NCI-H2081 treated with DMSO at 0.1 percent for 48 hours (cell line): ENCODE measurements at places on chromosomes 1 and 21.

GRCh38 chr1:245173446-245174211, 18.8 kb downstream of the KIF26B start:
- DNase-seq = peak; percentile 19

- no peak for DNase-seq
Measured at GRCh38 chr21:19475525-19475924, 1071.9 kb upstream of the TMPRSS15 start.

GRCh38 chr1:160404094-160404493, 3.7 kb downstream of the VANGL2 start:
- no peak for DNase-seq

DNA sequence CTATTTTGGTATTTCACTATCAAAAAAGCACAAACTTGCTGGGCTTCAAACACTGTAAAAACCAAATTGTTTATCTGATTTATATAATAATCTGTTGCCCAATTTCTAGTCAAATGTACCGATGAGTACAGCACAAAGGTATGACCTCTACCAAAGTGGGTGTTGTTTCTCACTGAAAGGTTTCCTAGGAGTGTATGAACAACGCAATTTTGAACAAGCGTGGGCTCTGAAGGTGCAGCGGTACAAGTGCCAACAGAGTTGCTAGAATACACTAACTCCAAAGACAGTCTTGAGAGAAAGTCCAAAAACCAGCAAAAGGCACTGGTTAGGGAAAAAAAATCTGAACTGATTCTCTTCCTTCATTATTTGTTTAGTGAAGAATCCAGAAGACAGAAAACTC, 130.4 kb downstream of the ATP1B1 start:
- no peak for DNase-seq

- no peak for DNase-seq
Measured at GRCh38 chr1:215119719-215120365, 37.3 kb downstream of the KCNK2 start.

DNA sequence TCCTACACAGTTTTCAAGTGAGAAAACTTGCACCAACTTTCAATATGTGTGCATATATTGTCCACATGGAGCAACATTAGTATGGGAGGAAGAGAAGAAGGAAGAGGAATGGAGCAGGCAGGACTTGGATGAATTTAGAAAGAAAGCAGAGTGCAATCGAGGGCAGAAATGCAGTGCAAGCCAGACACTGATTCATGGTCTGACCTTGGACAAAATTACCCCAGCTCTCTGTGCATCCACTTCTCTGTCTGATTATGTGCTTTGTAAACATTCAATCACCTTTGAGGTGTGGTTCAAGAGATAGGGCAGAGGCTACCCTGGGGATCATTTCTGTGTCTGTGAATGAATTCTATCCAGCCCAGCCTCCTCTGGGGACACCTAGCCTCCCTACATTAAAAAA, 265.2 kb downstream of the TNR start:
- no peak for DNase-seq

- DNase-seq = no peak
Measured at GRCh38 chr1:149849947-149850360, 49.4 kb upstream of the BOLA1 start.

DNA sequence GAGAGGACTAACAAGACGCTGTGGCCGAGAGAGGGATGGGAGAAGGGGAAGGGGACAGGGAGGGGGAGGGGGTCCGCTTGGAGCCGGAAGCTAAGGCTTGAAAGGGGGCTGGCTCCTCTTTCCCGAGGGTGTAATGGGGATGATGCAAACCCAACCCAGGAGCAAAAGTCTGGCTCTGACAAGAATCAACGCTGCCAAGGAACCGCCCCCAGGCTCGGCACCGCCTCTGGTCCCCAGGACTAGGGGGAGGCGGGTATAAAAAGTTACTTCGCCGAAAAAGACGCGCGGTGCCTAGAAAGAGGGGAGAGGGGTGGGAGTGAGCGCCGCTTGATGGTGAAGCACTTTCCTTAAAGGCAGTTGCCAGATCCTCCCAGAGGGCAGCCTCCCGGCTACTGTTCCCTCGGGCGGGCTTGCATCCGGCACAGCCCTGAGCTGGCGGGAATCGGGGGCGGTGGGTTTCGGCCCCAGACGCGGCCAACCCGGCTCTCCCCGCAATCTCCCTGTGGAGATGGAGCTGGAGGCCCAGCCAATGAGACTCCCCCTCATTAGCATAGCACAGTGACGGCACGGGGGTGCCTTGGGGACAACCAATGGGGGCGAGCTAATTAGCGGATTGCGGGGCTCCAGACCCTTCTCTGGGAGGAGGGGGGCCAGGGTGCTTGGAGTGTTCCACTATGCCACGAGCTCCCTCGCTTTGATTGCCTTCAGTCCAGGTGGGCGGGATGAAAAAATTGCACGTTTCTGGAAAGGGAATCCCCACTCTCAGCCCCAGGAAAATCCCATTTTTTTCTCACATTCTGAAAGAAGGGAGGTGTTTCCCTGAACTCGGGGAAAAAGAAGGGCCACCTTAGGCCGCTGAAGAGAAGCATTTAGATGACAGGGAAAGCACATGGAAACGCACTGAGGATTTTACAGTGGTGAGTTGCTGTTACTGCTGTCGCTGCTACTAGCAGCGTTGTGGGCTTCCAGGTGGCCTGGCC, at the start of gene KCNT2:
TSS of gene KCNT2 (minus strand) at position 51 of the 980 bp plus-strand sequence. CDS start 131 bp downstream, outside the sequence.
- no peak for DNase-seq

GRCh38 chr21:39503123-39503762, 51.5 kb downstream of the SH3BGR start:
- DNase-seq = no peak

DNA sequence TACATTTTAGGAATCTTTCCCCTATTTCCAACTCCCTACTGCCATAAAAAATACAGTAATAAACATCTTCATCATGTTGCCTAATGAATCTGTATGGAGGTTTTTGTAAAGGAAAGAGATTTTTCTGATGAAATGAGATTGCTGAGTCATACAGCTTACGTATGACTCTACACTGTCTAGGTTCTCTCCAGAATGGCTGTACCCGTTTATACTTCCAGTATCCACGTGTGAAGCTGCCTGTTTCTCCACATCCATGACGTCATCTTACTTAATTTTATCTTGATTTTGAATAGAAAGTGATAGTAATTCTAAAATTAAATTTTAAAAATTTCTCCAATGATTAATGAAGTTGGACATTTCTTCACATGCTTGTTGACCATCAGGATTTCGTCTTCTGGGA, 103.7 kb downstream of the COQ8A start:
- DNase-seq = no peak
